ENCODE measurements at places on chromosomes 12 and 14.

DNA sequence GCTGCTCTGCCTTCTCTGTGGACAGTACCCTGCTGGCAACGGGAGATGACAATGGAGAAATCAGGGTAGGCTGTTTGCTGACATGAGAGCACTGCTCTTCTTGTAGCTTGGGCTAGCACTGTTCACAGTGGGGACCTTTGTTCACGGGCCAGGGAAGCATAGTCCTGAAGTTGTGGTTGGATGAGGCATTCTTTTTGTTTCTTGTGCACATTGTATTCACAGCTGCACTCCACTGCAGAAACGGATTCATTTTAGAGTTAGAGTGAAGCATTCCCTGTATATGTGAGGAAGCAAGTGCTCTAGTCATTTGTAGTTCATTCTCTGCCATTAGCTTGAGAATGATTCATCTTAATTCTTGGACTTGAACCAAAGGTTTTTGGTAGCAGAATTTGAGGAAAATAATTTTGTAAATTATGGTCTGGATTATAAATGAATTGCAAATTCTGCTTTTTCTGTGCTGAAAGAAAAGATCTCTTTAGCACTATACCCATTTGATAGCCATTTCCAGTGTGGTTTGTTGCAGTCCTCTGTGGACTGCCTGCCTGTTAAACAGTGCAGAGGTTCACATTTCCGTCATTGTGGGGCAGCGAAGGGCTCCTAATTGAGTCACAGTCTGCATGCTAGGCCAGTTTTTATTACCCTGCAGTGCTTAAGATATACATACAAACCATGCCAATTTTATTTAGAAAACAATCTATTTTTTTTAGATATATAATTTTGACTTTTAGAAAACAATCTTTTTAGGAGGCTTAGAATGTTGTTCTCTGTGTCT lies 80.6 kb downstream of the APAF1 start:
- DNase-seq, result peak; percentile 51

- DNase-seq, result no peak
These were observed 16.8 kb upstream of the MGP start for GRCh38 chr12:14902465-14902864.

GRCh38 chr14:58798173-58798572 lies 160.4 kb downstream of the DACT1 start:
- DNase-seq, result no peak

DNA sequence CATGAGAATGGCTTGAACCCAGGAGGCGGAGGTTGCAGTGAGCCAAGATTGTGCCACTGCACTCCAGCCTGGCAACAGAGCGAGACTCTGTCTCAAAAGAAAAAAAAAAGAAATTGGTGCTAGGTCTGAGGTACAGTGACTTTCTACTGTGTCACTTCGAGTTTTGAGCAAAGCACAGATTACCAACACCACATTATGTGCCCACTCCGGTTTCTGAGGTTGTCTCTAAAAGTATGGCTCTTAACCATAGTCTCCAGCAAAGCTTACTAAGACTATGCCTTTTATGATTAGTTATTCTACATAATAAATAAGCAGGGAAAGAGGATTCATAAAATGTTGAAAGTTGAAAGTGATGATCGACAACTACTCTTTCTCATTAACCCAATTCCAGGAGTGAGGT lies 8.0 kb downstream of the RBM23 start:
- no peak for DNase-seq

- DNase-seq, result peak; percentile 61
These were observed 882 bp downstream of the HECTD1 start for GRCh38 chr14:31206536-31207286.

DNA sequence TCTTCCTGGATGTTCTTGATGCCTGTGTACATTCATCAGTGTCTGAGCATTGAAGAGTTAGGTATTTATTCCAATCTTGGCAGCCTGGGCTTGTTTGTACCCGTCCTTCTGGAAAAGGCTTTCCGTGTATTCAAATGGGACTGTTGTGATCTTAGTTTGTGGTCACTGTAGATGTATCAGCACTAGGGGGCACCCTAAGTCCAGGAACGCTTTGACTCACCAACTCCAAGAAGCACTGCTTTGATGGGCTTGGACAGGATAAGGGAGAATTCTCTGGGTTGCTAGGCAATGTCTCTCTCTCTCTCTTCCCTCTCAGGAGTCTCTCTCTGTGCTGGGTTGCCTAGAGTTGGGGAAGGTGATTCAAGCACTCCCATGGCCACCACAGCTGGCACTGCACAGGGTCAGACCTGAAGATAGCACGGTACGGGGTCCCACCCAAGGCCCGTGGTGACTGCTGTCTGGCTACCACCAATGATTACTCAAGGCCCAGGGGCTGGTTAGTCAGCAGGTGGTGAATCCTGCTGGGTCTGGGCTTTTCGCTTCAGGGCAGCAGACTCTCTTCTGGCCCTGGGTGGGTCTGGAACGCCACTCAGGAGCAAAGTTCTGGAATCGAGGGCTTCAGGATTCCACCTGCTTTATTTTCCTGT lies 211.1 kb upstream of the RGS6 start:
- peak; percentile 18 for DNase-seq

DNA sequence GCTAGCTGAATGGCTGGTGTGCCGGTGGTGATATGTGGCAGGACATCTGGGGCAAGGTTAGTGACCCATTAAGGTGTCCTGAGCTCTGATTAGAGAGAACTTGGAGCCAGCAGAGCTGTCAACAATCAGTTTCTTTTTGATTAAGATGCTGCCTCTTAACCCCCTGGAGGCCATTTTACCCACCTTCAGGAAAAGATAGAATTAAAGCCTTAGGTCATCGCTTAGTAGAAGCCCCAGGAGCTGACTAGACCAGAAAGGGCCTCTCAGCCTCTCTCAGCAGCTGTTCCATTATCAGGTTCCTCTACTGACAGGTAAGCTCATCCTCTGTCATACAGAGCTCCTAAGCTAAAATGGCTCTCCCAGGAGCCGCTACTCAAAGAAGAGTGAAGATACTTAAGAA lies 339.0 kb downstream of the FUT8 start:
- DNase-seq, result no peak

DNA sequence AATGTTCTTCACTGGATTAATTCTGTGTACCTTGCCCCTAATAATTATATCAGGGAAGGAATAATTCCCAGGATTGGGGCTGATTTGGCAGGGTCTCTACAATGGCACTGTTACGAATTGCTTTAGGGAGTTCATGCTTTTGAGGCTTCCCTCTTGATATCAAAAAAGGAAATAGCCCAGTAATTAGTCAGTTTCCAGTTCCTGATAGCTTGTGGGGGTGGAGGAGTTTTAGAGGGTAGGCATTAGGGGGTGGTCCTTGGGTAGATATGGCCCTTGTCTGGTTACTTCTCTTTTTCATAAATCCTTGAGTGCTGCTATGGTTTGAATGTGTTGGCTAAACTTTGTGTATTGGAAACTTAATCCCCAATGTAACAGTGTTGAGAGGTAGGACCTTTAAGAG lies 6.1 kb upstream of the SRSF5 start:
- DNase-seq, result no peak

- no peak for DNase-seq
These were observed 8.3 kb downstream of the TRAF3 start for GRCh38 chr14:102785595-102785963.

DNA sequence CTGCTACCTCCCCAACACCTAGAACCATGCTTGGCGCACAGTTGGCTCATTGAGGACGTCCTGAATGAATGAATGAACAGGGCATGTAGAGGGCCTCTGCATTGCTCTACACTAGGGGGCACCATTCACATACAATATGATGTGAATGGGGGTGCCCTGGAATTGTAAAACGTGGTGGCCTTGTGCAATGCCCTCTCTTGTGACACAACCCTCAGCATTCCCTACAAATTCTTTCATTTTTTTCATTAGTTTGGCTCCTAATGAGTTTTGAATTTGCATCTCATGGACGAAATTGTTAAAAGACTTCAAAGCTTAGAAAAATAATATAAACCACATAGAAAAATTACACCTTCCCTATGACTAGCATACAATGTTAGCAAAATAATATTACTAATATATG lies 2.3 kb upstream of the DIO2 start:
- peak; percentile 24 for DNase-seq

- no peak for DNase-seq
These were observed 82.8 kb upstream of the RASSF8 start for GRCh38 chr12:25875661-25876060.

GRCh38 chr12:25830456-25830855 lies 128.0 kb upstream of the RASSF8 start:
- no peak for DNase-seq

DNA sequence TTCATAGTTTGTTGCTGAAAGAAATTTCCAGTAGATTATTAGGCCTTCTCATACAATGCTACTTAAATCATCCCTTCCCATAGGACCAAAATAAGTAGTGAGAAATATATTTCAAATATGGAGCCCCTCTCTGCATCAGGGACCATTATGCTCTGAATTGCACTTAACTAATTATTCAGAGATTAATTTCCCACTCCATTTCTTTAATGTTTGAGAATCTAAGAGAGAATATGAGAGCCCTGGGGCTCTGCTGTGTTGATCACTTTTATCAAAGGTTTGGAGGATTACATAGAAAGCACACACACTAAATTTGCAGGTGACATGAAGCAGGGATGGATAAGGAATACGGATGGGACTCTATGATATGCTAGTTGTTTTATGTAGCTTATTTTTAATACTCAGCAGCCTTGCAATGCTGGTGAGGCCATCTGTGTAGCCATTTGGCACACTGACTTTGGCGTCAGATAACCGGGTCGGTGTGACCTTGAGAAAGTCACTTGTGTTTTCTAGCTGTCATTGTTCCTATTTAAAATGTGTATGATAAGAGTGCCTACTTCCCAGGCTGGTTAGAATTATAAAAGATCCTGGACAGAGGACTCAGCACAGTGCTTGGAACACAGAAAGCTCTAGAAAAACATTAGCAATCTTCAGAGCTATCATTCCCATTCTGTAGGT lies 49.9 kb upstream of the FBXO21 start:
- no peak for DNase-seq

GRCh38 chr14:66813636-66814035 lies 305.7 kb downstream of the GPHN start:
- no peak for DNase-seq

- no peak for DNase-seq
These were observed 293.1 kb upstream of the FKBP4 start for GRCh38 chr12:2501464-2502191.

GRCh38 chr12:13195785-13196129 lies 769 bp upstream of the EMP1 start:
- no peak for DNase-seq

GRCh38 chr12:122040579-122041386 lies 19.1 kb downstream of the BCL7A start:
- no peak for DNase-seq

DNA sequence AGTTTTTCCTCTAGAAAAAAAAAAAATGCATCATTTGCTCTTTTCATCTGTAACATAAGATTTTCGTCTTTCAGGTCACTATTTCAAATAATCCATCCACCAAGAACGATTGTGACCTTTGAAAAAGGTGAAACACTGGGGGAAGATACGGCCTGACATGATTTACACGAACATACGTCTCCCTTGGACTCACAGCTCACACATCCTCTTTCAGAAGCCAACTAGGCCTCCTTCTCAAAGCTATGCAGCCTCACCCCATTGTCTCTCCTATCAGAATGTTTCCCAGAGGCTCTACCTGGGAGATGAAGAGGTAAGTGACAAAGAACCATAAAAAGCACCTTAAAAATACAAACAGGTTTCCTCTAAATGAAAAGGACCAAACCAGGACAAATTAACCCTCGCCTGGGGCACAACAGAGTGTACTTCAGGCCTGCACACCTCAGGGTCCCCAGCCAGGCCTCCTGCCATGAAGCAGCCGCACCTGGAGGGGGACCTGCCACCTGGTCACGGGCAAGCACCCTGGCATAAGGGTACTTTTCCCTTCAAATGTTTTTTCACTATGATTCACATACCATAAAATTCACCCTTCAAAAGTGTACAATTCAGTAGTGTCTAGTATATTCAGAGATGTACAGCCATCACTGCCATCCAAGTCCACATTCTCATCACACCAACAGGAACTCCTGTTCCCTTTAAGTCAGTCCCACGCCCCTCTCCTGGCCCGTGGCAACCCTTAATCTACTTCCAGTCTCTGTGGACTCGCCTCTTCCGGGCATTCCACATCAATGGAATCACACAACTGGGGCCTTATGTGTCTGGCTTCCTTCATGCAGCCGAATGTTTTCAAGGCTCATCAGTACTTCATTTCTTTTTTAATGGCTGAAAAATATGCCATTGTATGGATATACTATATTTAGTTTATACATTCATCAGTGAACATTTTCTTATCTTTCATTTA lies 5.4 kb downstream of the SLC15A4 start:
- DNase-seq, result peak; percentile 60

DNA sequence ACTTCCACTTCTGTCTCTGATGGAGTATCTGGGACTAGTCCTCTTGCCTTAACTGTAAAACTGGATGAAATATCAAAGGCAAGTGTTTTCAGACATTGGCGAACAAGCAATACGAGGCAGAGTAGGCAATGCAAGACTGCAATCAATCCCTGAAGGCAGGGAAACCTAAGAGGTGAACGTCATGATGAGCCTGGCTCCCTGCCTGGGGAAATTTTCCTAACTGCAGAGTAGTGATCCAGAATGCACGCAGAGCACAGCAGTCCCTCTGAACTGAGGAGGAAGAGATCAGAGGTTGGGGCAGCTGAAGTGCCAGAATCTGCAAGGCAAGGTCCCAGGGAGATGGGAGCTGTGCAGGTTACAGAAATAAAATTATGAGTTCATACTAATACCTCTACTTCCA lies 18.5 kb downstream of the BHLHE41 start:
- no peak for DNase-seq

DNA sequence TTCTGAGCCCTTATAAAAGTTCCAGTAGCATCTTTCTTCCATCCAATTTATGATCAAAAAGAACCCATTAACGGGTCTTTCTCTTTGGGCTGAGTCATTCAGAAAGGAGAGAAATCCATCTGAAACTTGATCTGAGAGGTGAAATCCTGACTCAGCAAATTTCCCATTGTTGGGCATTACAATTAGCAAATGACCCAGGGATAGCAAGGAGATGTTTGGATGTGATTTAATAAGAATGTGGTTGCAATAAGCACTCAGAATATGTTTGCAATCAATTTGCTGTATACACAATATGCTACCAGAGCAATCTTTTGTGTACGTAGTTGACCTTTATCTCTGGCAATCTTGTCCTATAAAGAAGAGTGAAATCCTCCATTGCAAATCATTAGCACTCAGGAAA lies 122.7 kb downstream of the CCDC60 start:
- no peak for DNase-seq

Measured in GM20000 (cell line).